ENCODE measurements at places on chromosomes 6 and 20.

DNA sequence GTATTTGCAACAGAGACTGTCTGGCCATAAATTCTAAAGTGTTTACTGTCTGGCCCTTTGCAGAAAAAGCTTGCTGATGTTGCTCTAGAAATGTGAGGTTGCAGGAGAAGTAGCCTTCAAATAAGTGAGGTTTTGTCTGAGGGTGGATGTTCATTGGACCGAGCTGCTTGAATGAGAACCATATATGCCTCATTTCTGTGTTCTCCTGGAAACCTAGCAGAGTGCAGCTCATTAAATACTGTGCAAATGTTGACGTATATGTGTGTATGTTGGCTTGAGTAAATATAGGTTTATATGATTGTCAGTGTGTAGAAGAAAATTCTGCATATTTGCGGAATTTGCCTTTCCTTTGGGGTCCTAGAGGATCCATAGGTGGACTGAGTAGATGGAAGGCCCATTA, 39.0 kb downstream of the CHMP4B start:
- DNase-seq: no peak

DNA sequence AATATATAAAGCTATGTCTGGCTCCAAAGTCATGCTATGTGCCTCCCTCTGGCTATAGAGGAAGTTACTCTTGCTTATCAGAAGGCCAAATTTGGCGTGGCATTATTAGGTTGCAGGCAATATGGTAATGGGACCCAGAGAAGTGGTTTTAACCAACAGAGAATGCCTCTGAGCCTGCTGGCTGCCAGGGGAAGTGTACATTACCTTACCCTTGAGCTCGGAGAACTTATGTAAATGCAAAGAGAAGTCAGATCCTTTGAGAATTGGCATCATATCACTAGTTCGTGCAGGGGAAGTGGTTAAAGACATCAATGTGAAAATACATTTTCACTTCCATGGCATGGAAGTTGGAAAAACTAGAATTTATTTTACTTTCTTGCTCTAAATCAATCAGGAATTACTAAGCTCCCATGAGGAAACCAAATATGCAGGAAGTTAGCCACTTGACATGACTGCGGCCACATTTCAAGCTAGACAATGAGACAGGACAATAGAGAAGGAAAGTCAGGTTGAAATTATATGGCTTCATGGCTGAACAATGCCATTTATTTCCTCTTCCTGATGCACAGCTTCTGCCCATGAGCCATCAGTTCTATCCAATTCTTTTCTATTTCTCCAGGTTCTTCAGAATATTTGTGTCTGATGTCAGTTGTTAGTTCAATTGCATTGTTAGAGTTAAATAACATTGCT, 134.0 kb upstream of the PHACTR1 start:
- DNase-seq: no peak

DNA sequence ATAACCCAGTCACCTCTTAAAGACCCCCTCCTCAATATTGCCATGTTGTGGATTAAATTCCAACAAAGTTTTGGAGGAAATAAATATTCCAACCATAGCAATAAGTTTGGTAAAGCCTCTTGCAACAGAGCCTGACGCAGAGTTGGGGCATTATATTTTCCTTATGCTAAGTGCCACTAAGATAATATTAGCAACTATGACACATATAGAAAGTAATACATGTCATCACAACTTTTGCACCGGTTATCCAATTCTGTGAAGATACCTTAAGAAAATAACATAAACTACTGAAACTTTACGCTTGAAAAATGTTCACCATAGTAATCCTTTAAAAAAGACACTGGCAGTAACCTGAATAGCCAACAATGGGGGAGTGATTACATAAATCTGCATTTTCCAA, 52.2 kb upstream of the TRERF1 start:
- DNase-seq: no peak

GRCh38 chr20:5612581-5613301, 137.5 kb upstream of the SHLD1 start:
- no peak for DNase-seq

GRCh38 chr6:4358414-4359107, 223.2 kb upstream of the ECI2 start:
- DNase-seq: no peak

DNA sequence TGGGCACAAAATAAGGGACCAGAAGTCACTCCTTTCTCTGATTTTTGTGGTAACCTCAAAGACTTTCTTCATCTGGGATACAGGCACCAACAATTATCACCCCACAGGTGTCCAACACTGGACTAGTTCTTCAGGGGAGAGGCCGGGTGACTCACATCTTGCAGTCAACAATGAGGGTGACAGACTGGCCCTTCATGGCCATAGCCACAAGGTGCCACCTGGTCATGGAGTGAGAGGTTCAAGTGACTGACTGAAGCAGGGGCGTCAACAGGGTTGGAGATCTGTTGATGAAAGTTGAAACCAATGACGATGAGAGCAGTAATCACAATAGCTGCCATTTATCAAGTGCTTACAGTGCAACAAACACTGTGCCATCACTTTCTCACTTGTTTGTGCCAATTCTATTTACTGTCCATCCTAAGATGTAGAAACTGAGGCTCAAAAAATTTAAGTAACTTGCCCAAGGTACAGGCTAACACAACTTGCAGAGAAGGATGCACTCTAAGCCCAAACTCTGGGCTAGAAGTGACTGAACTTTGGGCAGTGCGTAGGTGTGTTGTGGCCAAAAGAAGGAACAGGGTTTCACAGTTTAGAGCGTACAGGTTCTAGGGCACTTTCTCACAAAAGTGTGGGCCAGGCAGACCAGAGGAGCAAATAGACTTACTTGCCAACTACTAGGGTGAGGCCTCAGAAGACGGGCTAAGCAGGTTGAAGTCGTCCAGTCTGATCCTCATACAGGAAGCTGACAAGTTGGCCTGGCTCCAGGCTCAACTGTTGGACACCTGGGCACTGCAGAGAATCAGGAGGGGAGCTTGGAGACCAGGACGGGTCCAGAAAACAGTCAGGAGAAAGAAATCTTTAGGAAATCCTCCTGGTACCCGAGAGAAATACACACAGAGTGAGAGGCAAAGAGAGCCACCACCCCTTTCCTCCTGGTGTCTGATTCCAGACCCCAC, 30.4 kb downstream of the HLA-DPB1 start:
- DNase-seq: no peak

DNA sequence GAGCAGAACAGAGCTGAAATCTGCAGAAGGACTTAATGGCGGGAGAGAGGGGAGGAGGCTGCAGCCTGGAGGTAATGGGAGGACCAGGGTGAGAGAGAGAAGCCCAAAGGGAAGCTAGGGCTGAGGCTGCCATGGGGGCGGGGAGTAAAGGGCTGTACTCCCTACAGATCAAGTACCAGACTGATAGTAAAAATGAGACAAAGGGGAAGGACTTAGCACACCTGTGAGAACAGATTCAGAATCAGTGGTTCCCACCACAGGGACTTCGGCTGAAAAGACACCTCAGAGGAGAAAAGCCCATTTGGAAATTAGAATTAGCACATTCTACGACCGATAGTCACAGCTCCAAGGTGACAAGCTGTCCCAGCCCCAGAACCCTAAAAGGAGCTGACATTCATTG, 6.4 kb upstream of the TBXT start:
- DNase-seq: no peak

DNA sequence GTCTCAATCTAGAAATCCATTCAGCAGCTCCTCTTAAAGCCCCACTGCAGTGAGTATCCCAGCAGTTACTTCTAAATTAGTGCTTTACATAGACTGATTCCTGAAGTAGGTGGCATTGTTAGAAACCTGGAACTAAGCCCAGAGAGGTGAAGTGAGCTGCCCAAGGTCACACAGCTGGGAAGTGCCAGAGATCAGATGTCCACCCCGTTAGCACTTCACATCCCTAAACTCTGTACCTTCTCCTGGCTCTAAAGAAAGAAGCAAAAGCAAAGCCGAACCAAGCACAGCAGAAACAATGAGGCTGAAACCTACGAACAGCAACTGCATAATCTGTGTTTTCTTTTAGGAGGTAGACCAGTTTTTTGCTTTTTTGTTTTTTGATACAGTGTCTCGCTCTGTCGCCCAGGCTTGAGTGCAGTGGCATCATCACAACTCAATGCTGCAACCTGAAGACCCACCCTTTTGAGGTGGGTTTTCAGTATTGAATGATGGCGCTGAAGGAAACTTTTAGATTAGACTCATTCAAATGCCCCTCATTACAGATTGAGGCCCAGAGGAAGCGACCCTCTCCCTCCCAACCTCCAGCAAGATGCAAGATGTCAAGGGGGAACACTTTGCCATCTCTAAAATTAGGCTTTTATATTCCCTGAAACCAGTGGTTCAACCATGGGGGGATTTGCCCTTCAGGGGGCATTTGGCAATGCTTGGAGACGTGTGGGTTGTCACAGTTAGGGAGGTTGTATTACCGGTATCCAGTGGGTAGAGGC, 3.2 kb upstream of the ZMYND8 start:
- no peak for DNase-seq

GRCh38 chr6:51495096-51495495, 592.3 kb downstream of the PKHD1 start:
- DNase-seq: no peak

DNA sequence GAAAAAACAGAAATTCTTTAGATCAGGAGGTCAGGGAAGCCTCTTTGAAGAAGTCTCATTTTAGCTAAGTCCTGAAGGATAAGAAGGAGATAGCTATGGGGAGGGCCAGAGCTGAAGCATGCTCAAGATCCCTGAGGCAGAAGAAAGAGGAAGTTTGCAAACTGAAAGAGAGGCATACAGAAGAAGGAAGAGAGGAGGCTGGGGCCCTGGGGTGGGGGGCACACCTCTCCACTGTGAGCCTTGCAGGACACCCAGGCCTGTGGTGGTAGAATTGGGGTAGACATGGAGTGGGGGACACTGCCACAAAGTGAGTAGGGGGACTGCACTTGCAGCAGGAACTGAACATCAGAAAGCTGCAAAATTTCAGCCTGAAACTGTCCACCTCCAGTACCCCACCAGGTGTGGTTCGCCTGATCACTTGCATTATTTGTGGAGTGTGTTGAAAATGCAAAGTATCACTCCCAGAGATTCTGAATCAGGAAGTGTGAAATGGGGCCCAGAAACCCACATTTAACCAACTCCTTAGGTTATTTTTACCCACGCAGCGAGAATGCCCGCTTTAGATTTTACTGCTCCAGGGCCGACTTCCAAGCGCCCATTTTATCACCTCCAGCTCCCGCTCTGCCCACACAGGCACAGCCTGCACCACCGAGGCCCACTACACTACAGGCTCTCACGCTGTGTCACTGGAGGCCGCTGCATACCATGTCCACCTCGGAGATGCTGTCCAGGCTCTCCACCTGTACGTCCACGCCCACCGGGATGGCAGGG, 44.0 kb downstream of the GABRR2 start:
- no peak for DNase-seq

DNA sequence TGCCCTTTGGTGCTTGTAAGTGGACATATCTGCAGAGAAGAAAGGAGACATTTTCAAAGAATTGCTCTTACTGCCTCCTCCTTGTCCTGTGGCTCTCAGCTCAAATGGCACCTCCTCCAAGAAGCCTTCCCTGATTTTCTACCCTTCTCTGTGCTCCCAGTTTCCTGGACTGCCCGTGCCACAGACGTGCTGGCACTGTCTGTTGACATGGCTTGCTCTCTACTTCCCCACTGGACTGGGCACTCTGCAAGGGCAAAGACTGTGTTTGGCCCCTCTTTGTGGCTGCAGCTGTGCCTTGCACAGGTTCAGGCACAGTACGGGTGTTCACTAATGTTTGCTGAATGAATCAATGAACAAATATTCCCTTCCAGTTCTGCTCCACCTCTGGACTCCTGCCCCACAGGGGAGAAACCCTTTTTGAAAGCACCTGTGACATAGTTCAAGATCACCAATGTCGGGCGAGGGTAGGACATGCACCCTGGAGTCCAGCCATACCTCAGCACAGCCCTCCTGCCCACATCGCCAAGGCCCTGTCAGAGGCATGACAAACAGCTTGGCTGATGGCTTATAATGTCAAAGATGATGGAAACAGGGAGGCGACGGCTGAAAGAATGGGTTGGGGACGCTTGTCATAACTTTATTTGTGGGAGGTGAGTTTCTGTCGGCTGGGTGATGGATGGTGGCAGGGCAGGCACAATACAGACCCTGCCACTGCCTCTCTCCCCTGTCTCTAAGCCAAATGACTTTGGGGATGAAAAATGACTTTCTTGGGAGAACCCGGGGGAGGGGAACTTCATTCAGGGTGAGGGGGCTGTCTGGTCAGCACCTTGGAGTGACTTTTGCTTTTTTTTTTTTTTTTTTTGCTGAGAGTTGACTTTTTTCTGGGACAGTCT, 15.6 kb upstream of the CTNNBL1 start:
- no peak for DNase-seq

GRCh38 chr6:117976030-117976651, 69.1 kb downstream of the SLC35F1 start:
- no peak for DNase-seq

DNA sequence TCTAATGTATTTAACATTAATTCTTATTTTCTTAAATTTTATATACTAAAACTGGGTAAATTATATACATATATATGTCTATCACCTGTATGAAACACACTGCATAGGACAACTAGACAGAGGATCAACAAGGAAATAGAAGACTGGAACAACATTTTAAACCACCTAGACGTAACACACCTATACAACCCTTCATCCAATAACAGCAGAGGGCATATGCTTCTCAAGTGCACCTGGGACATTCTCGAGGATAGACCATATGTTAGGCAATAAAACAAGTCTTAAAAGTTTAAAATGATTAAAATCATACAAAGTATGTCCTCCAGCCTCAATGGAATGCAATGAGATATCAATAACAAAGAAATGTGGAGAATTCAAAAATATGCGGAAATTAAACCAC, 45.2 kb downstream of the RPP40 start:
- DNase-seq: no peak

- no peak for DNase-seq
These were observed 315.6 kb downstream of the TPBG start for GRCh38 chr6:82679232-82679631.

DNA sequence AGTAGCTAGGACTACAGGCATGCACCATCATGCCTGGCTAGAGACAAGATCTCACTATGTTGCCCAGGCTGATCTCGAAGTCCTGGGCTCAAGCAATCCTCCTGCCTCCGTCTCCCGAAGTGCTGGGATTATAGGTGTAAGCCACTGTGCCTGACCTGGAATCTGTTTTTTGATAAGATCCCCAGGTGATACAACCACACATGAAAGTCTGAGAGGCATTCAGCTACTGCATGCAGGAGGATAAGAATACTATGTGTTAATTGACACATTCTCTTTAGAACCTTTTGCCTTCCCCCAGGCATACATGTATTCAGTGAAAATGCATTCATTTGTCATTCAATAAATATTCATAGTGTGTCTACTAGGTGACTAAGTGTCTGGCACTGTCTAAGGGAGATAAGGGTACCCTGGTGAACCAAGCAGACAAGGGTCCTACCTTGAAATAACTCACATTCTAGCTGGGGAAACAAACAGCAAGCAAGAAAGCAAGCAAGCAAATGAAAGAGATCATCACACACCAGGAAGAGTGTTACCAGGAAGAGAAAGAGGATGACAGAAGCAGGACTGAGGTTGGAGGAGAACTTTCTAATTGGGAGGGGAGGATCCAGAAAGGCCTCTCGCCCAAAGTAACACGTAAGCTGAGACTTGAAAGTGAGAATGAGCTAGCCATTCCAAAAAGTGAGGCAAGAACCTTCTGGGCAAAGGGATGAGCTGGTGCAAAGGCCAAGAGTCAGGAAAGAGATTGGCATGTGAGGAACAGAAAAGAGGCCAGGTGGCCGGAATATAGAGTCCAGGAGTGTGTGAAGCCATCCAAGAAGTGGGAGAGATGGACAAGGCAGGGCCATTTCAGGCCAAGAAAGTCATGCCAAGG, 6.5 kb downstream of the GFOD1 start:
- DNase-seq: no peak

All from stimulated activated CD8-positive, alpha-beta memory T cell treated with anti-CD3 and anti-CD28 coated beads, Interleukin-7, amount 100 ng/mL, for 48 hours (primary cell).